Activated naive CD4-positive, alpha-beta T cell treated with anti-CD3 and anti-CD28 coated beads, Interleukin-2, amount 50 U/mL, for 72 hours (primary cell): ENCODE measurements at places on chromosomes 7 and 10. TPM values are rescaled to one million over a fixed set of nuclear protein-coding genes. Genes with fewer than 3 reads are reported as not detected.

STEAP2 gene
- total RNA-seq, result not detected

CTTNBP2 gene
- not detected for total RNA-seq

SH2D4B gene
- not detected for total RNA-seq

DGKI gene
- total RNA-seq, result 0.71 TPM

MYL10 gene
- total RNA-seq, result not detected

ABLIM1 gene
- 190 TPM for total RNA-seq

FBXL13 gene
- 0.56 TPM for total RNA-seq

DNA sequence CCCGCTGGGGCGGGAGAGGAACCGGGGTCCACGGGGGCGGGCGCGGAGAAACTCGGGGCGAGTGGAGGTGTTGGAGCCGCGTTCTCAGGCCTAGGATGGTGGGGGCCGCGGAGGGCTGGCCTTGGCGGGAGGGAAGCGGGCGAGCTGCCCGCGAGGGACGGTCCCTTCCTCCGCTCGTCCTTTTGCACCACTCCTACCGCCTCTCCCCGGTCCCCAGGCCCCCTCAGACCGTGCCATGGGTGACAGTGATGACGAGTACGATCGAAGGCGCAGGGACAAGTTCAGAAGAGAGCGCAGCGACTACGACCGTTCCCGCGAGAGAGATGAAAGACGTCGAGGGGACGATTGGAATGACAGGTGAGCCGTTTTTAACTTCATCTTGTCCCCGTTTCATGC, 451 bp downstream of the SRRT start:
- no peak for DNase-seq

GRCh38 chr10:95437669-95438068, 123.5 kb downstream of the SORBS1 start:
- DNase-seq, result no peak

- no peak for DNase-seq
Measured at GRCh38 chr7:28706584-28706983, 251.5 kb downstream of the TRIL start.

DNA sequence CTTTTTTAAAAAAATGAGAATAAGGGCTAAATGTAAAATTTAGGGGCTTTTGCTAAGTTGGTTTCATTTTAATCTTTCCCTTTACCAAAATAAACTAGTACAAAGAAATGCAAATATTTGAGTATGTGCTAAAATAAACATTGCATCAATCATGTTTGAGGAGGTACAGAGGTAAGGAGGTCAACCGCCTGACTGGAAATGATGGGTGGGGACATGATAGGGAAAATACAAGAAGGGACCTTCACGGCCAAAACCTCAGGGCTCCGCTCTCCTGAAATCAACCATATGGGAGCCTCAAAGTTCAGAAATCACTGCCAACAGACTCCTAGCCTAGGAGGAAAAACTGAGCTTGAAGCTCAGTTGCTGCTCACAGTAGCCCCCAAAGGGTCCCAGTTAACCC, 207.6 kb downstream of the AHR start:
- no peak for DNase-seq

- DNase-seq, result no peak
Measured at GRCh38 chr10:127524908-127525665, 24.0 kb upstream of the NPS start.

DNA sequence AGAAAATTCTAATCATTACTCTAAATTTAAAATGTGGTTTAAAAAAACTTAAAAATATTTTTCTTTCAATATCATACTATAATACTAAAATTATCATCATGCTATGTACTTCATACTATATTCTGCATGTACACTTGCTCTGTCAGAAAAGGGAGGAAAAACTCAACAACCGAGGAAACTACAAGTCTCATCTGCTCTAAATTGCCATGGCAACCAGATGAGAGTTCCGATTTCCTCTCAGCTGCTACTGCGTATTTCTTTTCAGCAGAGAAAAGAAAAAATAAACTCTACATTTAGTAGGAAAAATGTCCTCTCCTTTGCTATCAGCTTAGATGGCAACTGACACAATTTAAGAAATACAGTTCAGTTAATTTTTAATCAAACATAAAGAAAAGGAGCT, 178.9 kb downstream of the SRPK2 start:
- DNase-seq, result no peak

DNA sequence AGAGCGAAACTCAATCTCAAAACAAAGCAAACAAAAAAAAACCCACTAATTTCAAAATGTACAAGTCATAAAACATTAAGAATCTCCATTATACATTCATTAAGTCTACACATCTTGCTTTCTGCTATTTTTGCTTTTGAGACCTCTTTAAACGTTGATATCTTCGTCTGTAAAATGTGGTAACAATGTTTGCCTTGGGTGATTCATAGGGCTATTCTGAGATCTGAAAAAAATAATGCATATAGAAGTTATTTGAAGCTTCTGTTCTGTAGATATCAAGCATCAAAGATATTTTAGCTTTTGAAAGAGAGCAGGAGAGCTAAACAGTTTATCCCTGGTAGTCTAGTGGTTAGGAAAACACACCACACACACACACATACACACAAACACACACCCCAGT, 158.1 kb upstream of the PLXDC2 start:
- DNase-seq, result no peak

- no peak for DNase-seq
Measured at GRCh38 chr7:18241543-18242231, 214.0 kb upstream of the PRPS1L1 start.

DNA sequence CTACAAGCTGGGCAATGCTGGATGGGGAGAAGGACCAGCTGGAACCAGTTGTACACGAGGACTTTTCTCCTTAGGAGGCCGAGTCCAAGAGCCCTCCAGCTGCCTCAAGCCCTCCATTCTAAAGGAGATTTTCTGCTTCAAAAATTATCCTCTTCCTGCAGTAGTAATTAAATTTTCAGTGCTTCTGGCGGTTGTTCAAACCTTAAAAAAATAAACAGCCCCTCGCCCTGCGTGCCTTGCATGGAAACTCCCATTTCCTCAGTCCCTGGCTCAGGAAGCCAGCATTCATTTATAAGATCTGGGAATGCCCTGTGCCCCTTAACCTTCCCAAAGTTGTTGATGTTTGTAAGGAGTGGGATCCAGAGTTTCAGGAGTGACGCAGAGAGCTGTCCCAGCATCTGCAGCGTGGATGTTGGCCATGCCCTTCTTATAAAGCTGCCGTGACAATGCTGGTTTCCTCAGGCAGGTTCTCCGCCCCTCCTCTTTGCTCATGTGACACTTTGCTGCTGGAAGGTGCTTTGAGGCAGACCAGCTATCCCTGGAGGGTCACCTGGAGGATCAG, 24.0 kb upstream of the ACTR3B start:
- DNase-seq, result no peak
